Body of pancreas (tissue), 4 donors: ENCODE measurements at places on chromosomes 6 and 20.

- H3K4me3 ChIP-seq = no peak overlapping the region
- no peaks in the 10 kb centered on the region for H3K4me1 ChIP-seq
- DNase-seq = no peak
- no peaks in the 10 kb centered on the region for H3K27me3 ChIP-seq
Observed at GRCh38 chr6:129882510-129883023, 21.5 kb upstream of the TMEM244 start.

- no peak overlapping the region for H3K4me3 ChIP-seq
- H3K27me3 ChIP-seq = no peaks in the 10 kb centered on the region
- H3K27ac ChIP-seq = no peak overlapping the region
- no peaks in the 10 kb centered on the region for H3K36me3 ChIP-seq
- H3K4me1 ChIP-seq = no peaks in the 10 kb centered on the region
Observed at GRCh38 chr20:14245368-14245970, 91.9 kb downstream of the FLRT3 start.

DNA sequence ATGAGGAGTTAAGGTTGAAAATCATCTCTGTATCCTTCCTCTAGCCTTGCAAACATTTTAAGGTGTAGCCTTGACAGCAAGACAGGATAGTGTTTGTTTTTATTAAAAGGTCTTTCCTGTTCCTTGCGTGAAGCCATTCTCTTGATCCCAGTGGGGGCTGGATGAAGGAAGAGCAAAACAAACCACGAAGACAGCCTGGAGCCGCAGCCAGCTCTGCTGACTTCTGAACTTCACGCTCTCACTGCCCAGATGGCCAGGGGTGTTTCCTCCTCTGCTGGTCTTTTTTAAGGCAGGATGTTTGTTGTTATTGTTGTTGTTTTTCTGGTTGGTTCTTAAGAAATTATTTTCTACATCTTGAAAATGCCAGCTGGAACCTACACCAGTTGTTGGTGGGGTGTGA lies 156.4 kb downstream of the MTHFD1L start:
- H3K27me3 ChIP-seq = no peaks in the 10 kb centered on the region
- peaks cover 30% of the 10 kb centered on the region for H3K4me1 ChIP-seq
- H3K27ac ChIP-seq = no peak overlapping the region
- H3K4me3 ChIP-seq = no peak overlapping the region
- DNase-seq = no peak

DNA sequence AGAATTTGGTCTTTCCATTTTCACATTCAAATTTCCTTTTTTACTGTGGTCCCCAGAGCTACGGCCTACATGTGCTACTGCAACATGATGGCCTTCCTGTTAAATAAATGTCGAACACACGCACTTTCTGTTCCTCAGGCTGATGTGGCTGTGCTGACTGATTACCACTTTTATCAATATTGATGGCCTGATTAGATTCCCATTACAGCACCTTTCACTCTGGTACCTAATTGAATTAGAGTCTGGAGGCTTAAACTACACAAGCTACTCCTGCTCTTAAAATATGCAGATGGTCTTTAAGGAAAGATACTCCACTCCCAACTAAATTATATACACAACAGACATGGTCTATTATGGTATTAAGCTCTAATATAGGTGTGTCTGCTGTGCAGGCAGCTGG lies 301.6 kb downstream of the FRK start:
- no peak overlapping the region for H3K27ac ChIP-seq
- no peaks in the 10 kb centered on the region for H3K4me1 ChIP-seq
- no peak overlapping the region for H3K4me3 ChIP-seq
- no peaks in the 10 kb centered on the region for H3K36me3 ChIP-seq

DNA sequence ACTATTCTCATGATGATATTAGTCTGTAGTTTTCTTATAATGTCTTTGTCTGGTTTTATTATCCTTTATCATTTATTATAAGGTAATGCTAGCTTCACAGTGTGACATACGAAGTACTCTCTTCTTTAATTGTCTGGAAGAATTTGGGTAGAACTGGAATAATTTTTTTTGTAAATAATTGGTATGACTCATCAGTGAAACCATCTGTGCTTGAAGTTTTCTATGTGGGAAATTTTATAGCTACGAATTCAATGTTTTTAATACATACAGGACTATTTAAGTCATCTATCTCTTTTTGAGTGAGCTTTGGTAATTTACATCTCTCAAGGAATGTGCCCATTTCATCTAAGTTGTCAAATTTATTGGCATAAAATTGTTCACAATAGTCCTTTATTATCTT lies 86.3 kb downstream of the SOD2 start:
- H3K27me3 ChIP-seq = no peaks in the 10 kb centered on the region
- no peak for DNase-seq
- H3K4me3 ChIP-seq = no peak overlapping the region
- H3K4me1 ChIP-seq = no peaks in the 10 kb centered on the region
- H3K27ac ChIP-seq = no peak overlapping the region

GRCh38 chr20:3275966-3276679 lies 37.1 kb upstream of the SLC4A11 start:
- no peak overlapping the region for H3K4me3 ChIP-seq
- no peak for DNase-seq
- no peak overlapping the region for H3K27ac ChIP-seq
- peaks cover 2% of the 10 kb centered on the region for H3K36me3 ChIP-seq

DNA sequence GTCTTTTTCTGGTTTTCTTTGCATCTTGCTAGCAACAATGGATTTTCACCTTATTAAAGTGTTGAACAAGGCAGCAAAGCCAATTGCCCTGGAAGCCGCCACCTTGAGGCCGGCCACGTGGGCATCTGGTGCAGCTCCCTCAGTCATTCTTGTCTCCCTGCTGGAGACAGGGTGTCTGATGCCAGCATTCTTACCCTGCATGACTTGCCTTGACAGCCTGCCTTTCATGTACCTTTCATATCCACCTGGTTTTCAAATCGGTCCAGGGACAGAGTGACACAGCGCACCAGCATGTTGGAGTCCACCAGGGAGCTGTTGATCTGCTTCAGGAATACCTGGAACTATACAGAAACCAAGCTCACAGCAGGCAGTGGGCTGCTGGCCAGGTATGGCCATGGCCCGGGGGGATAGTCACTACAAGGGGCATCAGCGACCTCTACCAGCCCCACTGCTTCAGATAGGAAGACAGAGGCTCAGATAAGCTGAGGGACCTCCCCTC lies 49.8 kb downstream of the MYH7B start:
- no peak overlapping the region for H3K4me3 ChIP-seq
- DNase-seq = no peak
- no peaks in the 10 kb centered on the region for H3K27me3 ChIP-seq

GRCh38 chr6:16730738-16731477 lies 30.4 kb downstream of the ATXN1 start:
- H3K36me3 ChIP-seq = no peaks in the 10 kb centered on the region
- H3K4me1 ChIP-seq = peaks cover 29% of the 10 kb centered on the region
- DNase-seq = no peak
- H3K4me3 ChIP-seq = no peak overlapping the region
- H3K27ac ChIP-seq = no peak overlapping the region
- H3K27me3 ChIP-seq = no peaks in the 10 kb centered on the region

- peaks cover 8% of the 10 kb centered on the region for H3K4me1 ChIP-seq
- no peak overlapping the region for H3K27ac ChIP-seq
- no peaks in the 10 kb centered on the region for H3K27me3 ChIP-seq
- peaks cover 3% of the 10 kb centered on the region for H3K36me3 ChIP-seq
Observed at GRCh38 chr20:20608041-20608440, 104.4 kb downstream of the RALGAPA2 start.

DNA sequence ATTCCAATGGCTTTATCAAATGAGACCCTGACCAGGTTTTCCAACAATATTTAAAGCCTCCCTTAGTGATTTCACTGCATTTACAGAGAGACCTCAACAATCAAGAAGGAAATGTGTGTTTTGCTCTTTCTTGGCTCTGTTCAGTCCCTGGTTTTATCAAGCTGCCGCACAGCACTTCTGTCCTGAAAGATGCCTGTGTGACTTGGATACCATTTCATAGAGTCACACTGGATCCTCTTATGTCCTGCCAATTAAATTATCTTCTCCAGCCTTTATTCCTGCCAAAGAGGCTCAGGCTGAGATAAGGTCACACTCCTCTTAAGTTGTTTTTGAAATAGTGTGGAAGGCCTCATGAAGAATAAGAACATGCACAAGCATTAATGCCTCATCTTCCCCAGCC lies 197.0 kb upstream of the RNF217 start:
- H3K4me1 ChIP-seq = no peaks in the 10 kb centered on the region
- no peak for DNase-seq
- H3K27ac ChIP-seq = no peak overlapping the region
- H3K4me3 ChIP-seq = no peak overlapping the region
- no peaks in the 10 kb centered on the region for H3K36me3 ChIP-seq

GRCh38 chr6:79787626-79788025 lies 156.5 kb downstream of the SH3BGRL2 start:
- no peak for DNase-seq
- H3K27ac ChIP-seq = no peak overlapping the region
- H3K27me3 ChIP-seq = no peaks in the 10 kb centered on the region
- H3K4me3 ChIP-seq = no peak overlapping the region

GRCh38 chr20:1943275-1944002 lies 48.2 kb downstream of the SIRPA start:
- H3K27me3 ChIP-seq = no peaks in the 10 kb centered on the region
- no peak overlapping the region for H3K27ac ChIP-seq
- peaks cover 14% of the 10 kb centered on the region for H3K4me1 ChIP-seq
- DNase-seq = peak; percentile 57
- H3K36me3 ChIP-seq = no peaks in the 10 kb centered on the region

GRCh38 chr6:24864343-24864742 lies 65.6 kb upstream of the ARMH2 start:
- DNase-seq = no peak
- no peak overlapping the region for H3K4me3 ChIP-seq
- no peaks in the 10 kb centered on the region for H3K36me3 ChIP-seq
- H3K27me3 ChIP-seq = no peaks in the 10 kb centered on the region
- no peak overlapping the region for H3K27ac ChIP-seq
- no peaks in the 10 kb centered on the region for H3K4me1 ChIP-seq

DNA sequence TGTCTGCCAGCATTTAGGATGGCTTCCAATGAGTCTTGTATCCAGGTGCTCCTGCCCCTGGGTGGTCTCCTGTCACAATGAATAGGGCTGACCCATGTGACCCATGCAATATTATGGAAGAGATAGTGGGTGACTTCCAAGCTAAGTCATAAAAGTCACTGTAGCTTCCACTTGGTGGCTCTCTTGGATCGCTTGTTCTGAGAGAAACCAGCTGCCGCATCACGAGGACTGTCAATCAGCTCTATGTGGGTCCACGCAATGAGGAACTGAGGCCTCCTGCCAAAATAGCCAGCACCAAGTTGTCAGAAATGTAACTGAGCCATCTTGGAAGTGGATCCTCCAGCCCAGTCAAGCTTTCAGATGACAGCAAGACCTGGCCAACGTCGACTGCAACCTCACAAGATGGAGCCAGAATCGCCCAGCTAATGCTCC lies 14.9 kb upstream of the MATN4 start:
- H3K27ac ChIP-seq = no peak overlapping the region
- H3K27me3 ChIP-seq = no peaks in the 10 kb centered on the region
- H3K4me1 ChIP-seq = peaks cover 43% of the 10 kb centered on the region
- H3K36me3 ChIP-seq = peaks cover 16% of the 10 kb centered on the region
- DNase-seq = peak; percentile 88

DNA sequence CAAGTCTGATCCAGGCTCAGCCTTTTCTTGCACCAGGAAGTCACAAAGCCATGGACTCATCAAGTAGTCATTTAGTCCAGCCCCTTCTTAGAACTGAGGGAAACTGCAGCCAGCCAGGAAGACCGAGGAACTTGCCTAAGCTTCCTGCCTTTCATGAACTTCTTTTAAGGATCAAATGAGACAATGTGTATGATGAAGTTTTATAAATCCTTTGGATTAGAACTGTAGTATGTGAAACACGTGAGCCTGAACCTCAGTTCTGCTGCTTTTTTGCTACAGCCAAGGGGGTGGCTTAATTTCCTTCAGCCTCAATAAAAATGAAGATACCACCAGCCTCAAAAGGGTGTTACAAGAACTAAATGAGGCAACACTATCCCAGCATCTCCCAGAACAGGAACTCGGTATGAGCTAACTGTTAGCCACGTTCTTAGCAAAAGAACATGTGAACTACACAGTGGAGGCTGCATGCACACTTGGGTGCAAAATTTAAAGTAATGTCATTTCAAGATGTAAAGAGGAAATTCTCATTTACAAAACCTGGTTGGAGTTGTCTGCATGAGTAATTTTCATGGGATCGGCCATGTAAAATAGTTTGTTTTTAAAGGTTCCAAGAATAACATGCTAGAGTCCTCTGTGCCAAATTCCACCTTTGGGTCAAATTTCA lies 76.0 kb upstream of the TBC1D7 start:
- no peak overlapping the region for H3K27ac ChIP-seq
- H3K27me3 ChIP-seq = no peaks in the 10 kb centered on the region
- no peak for DNase-seq

DNA sequence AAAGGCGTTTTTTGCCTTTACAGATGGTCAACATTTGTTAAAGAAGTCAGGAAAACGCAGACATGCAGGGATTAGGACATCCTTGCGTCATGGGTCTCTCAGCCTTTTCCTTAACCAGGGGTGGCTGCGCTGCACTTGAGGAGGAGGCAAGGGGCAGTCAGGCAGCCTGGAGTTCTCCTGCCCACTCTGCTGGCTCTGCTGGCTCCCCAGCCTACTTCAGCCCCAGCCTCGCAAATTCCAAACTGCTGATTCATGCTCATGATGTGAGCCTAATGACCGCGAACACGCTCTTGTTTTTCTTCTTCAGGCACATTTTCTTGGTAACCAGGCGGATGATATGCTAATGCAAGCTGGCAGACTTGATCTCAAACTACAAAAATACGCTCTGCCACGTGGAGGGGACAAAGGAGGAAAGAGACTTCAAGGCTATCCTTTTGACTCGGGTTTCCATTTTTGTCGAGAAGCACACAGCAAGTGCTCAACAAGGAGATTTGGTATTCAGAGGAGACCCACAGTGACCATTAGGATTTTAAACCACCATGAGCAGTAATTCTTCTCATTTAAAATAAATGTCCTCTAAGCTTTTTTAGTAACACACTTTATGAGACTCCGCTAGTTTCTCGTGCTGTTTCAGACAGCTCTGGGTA lies 290.3 kb upstream of the STXBP5 start:
- H3K36me3 ChIP-seq = no peaks in the 10 kb centered on the region
- H3K4me3 ChIP-seq = no peak overlapping the region
- peak overlapping the region; percentile 32 for H3K27ac ChIP-seq
- DNase-seq = peak; percentile 36
- no peaks in the 10 kb centered on the region for H3K27me3 ChIP-seq

- no peaks in the 10 kb centered on the region for H3K27me3 ChIP-seq
- H3K36me3 ChIP-seq = no peaks in the 10 kb centered on the region
- peaks cover 6% of the 10 kb centered on the region for H3K4me1 ChIP-seq
- no peak overlapping the region for H3K4me3 ChIP-seq
- no peak overlapping the region for H3K27ac ChIP-seq
- DNase-seq = no peak
Observed at GRCh38 chr20:62728028-62728780, 19.6 kb downstream of the NTSR1 start.

DNA sequence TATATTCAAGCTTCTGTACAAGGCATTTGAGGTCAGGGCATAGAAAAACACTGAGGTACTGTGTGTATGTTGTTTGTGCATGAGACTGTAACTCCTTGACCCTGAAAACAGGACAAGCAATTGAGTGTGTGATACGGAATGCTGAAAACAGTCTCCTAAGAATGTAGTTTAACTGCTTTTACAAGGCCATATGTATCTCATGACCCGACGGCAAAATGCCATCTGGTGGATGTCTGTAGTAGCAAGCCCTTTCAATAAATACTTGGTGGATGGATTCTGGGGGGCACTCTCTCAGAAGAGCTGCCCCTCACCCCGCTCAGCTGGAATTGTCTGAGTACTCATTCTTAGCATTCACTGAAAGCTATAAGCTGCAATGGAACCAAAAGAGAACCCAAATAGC lies 69.3 kb upstream of the EYS start:
- H3K27ac ChIP-seq = no peak overlapping the region
- H3K4me1 ChIP-seq = no peaks in the 10 kb centered on the region
- H3K4me3 ChIP-seq = no peak overlapping the region
- no peaks in the 10 kb centered on the region for H3K27me3 ChIP-seq
- DNase-seq = no peak

GRCh38 chr20:41424546-41424945 lies 57.9 kb upstream of the EMILIN3 start:
- no peaks in the 10 kb centered on the region for H3K27me3 ChIP-seq
- H3K4me1 ChIP-seq = no peaks in the 10 kb centered on the region
- no peak for DNase-seq
